ENCODE measurements at places on chromosomes 1 and 21. TPM values are rescaled to one million over a fixed set of nuclear protein-coding genes. Genes with fewer than 3 reads are reported as not detected.

The TTC39A gene
- total RNA-seq, result not detected

The FALEC gene
- not detected for total RNA-seq

The RORC gene
- total RNA-seq, result 1.5 TPM

The LCE1E gene
- not detected for total RNA-seq

The SLC1A7 gene
- not detected for total RNA-seq

Data from activated CD8-positive, alpha-beta T cell treated with anti-CD3 and anti-CD28 coated beads for 36 hours (primary cell).